ENCODE measurements at places on chromosomes 5 and 9.

DNA sequence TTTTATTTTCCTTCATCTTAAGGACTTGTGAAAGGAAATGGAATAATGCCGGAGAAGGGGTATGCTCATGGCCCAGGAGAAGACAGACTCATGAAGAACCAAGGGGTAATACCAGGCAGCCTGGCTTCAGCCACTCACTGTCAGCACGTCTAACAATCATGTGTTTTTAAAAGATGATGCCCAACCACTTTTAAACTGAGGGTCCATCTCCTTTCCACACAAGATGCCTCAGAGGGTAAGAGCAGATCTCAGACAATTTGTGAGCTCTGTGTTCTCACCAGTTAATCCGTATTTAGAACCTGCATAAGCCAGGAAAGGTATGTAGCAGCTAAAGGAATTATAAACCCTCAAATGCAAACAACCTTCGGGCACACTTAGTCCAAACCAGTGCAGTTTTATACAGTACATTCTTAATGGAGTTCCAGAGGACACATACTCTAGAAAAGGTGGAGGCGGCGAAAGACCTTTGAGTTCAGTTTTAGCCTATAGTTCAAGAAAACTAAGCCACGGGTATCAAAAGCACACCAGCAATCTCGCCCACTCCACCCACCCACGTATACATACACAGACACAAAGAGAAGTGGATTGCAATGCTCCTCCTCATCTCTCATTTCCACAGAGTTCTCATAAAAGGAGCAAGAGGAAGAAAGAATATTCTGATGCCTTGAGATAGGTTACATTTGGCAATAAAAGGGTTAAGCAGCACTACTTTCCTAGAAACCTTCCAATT, 2.6 kb downstream of the DIAPH1 start:
- no peak for DNase-seq

DNA sequence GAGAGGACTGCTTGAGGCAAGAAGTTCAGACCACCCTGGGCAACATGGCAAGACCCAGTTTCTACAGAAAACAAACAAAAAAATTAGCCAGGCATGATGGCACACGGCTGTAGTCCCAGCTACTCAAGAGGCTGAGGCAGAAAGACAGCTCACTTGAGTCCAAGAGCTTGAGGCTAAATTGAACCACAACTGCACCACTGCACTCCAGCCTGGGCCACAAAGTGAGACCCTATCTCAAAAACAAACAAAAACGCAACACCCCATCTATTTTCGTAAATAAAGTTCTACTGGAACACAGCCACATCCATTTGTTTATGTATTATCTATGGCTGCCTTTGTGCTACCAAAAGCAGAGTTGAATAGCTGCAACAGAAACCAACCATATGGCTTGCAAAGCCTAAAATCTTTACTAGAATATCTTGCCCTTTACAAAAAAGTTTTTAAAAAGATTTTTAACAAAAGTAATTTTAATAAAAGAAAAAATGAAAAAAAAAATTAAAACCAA, 67.5 kb downstream of the SETX start:
- no peak for DNase-seq

GRCh38 chr9:7315116-7315515, 484.5 kb downstream of the DMAC1 start:
- no peak for DNase-seq

- no peak for DNase-seq
Observed at GRCh38 chr5:86679529-86679928, 61.8 kb downstream of the COX7C start.

GRCh38 chr5:120913396-120913795, 449.3 kb downstream of the PRR16 start:
- DNase-seq: no peak

DNA sequence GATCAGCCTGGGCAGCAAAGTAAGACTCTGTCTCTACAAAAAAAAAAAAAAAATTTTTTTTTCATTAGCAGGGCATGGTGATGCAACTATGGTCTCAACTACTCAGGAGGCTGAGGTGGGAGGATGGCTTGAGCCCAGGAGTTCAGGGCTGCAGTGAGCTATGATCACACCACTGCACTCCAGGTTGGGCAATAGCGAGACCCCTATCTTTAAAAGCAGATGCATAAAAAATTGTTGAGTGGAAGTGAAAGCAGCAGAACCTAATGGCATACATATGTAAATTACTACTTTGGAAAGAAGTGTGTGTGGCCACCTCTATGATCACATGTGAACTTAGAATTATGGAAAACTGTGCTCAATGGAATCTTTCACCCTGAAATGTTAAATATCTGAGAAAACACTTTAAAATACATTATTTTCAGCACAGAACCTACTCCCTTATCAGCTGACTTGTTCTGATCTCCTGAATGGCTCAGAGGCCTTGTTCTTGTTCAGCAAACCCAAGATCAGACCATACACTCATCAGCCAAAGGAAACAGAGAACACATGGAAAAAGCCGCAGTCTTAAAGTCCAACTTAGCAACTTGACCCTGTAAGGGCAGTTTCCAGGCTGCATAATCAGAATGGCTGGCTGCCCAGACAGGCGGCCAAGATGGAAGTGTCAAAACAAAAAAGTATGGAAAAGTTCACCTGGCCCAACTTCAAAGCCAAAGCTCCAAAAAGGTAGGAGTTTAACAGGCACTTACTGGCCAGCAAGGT, 56.5 kb downstream of the SIL1 start:
- no peak for DNase-seq

DNA sequence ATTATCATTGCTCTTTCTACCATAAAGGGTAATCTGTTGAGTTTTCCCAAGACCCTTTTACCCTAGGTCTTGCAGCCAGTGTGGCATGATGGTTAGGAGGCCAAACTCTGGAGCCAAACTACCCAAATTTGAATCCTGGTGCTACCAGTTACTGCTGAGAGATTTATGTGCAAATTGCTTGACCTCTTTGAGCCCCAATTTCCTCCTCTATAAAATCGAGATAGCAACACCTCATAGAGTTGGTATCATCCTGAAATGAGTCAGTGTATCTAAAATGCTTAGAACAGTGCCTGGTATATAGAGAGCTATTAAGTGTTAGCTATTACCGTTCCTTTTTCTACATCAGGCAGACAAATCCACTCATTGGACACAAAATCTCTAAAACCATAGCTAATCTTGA, 43.0 kb downstream of the ACTBL2 start:
- DNase-seq: no peak

DNA sequence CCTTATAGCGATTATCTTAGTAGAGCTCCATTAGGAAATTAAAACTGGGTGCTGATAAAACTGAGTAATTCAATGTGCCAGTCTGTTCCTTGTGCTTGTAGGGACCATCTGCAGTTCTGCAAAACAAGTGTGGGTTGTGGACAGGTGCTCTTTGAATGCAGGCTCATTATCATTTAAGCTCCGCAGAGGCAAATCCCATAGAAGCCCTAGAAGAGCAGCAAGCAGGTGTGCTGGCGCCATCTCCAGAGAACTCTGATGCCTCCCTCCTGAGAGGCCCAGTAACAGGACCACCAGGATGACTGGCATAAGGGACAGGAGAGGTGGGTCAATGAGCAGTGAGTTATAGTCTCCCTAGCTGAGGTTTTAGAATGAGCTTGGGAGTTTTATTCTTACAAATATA, 1342.4 kb upstream of the DMAC1 start:
- DNase-seq: no peak

- DNase-seq: no peak
Observed at GRCh38 chr9:3403315-3403714, 122.5 kb downstream of the RFX3 start.

All from anterior cingulate cortex (tissue), 58 donors.